Tibial nerve (tissue), 4 donors: ENCODE measurements at places on chromosomes 3 and 15. TPM values are rescaled to one million over a fixed set of nuclear protein-coding genes. Genes with fewer than 3 reads are reported as not detected.

DNA sequence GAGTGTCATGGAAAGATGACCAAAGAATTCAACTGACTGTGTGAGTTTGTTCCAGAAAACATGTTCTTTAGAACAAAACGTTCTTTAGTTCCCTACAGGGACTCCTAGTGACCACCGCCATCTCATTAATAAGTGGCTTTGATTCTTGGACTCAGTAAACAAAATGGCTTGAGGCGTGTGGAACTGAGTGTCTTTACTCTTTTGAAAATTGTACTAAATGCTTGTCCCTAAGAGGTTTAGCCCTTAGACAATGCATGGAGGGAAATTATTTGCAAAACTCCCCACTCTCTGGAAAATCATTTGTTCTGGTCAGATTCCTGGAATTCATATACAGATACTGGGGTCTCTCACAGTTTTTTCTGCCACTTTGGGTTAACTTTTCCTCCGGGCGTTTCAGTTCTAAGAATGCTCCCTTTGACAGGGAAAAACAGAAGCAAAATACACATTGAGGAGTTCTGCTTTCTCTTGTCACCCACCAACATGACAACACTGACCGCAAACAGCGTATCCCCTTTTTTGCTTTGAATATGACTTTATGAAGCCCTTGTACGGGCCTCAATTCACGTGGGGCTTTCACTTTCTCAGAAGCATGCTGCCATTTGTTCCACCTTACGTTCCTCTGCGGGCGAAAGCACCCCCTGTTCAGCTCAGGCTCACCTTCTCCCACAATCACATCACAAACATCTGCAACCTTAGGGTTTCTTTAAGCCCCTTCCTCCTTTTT is 15.3 kb upstream of the NRROS start:
- DNase-seq = no peak

- DNase-seq = no peak
Measured at GRCh38 chr15:97566961-97567360, 393.5 kb upstream of the ARRDC4 start.

- DNase-seq = no peak
Measured at GRCh38 chr3:41274944-41275668, 75.8 kb downstream of the CTNNB1 start.

DNA sequence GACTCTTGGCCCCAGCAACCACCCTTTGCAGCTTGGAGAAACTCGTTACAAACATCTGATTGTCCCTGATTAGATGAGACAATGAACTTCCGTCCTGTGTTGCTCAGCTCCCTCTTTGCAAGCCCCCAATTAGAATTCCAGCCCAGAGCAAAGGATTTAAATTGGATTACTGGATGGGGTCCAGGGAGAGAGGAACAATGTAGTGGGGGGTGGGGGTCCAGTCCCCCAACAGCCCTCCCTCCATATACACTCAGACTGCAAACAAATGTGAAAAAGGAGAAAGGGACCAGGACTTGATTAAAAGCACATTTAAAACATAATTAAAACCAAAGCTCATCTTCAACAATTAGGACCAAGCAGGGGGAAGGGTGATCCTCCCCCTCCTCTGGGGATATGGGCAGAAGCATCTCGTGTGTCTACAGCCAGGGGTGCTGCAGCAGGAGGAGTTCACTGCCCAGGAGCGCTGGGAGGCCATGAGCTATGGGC is 71.7 kb upstream of the TMEM115 start:
- DNase-seq = no peak

- no peak for DNase-seq
Measured at GRCh38 chr15:41483519-41483918, 10.2 kb upstream of the ITPKA start.

- no peak for DNase-seq
Measured at GRCh38 chr3:24498391-24498790, 3.7 kb upstream of the THRB start.

GRCh38 chr3:14329116-14329830 is 73.1 kb upstream of the SLC6A6 start:
- no peak for DNase-seq

GRCh38 chr3:14547693-14548092 is 7.6 kb upstream of the GRIP2 start:
- DNase-seq = no peak

DNA sequence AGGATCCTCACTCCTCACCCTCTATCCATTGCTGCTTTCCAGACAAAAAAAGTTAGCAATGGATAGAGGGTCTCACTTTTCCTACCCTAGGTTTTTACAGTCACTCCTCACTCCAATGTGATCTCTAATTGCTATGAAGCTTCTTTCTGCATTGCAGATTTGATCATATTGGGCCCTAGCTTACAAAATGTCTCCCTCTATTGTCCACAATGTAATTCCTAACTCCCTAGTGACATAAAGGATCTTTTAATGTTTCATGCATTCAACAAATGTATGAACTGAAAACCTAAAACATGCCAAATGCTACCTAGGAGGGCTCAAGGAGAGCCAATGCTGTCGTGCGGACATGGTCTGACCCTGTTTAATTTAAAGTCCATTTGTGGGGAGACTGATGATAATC is 234.8 kb downstream of the CADM2 start:
- DNase-seq = no peak

- DNase-seq = no peak
Measured at GRCh38 chr3:161177991-161178390, 43.1 kb upstream of the NMD3 start.

DNA sequence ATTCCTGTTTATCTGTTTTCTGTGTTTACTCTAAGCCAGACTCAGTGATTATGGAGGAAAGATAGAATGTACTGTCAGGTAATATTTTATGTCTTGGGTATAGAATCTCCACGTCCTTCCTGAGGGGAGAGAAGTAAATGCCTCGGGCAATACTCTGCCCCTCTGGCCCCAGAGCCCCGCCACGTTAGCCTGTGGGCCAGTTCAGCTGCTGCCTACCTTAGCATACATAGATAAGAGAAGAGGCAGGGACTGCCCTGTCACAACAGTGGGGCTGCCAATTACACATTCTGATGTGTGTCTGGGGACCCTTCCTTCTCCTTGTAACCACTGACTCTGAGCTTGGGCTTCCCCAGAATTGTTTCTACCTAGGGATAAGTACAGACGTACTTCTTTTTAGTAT is 347.7 kb upstream of the ATP11B start:
- DNase-seq = no peak

DNA sequence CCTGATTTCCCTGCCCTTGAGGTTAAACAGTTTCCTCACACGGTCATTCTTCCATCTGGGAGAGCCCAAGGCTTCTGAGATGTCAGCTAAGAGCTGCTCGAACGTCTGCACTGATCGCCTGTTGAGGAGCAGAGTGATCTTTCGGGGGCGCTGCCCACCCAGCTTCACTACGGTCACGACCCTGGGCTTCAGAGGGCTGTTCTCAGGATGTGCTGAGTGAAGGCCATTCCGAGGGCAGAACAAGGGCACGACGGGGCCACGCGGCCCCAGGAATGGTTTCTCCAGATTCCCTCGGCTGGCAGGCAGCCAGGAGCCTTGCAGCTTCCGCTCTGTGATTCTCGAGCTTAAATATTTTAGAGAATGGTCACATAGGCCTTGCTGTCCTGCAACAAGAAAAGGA is 25.7 kb downstream of the DCLK3 start:
- no peak for DNase-seq

DNA sequence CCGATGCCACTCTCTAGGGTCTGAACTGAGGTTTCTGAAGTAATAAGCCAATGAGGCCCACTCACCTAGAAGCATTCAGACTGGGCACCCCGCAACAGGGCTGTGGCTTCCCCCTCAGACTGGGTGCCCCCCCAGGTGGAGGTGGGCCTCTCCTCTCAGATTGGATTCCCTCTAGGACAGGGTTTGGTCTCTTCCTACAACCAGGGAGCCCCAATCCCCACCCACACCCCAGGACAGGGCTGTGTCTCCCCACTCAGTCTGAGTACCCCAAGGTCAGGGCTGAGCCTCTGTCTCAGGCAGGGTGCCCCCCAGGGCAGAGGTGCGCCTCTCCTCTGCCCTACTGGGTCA is 27.7 kb downstream of the PTH1R start:
- DNase-seq = no peak

- peak; percentile 67 for DNase-seq
Measured at GRCh38 chr3:124688581-124689454, 41.4 kb upstream of the UMPS start.

GRCh38 chr15:23686466-23687142 is 501 bp downstream of the NDN start:
- DNase-seq = no peak

DNA sequence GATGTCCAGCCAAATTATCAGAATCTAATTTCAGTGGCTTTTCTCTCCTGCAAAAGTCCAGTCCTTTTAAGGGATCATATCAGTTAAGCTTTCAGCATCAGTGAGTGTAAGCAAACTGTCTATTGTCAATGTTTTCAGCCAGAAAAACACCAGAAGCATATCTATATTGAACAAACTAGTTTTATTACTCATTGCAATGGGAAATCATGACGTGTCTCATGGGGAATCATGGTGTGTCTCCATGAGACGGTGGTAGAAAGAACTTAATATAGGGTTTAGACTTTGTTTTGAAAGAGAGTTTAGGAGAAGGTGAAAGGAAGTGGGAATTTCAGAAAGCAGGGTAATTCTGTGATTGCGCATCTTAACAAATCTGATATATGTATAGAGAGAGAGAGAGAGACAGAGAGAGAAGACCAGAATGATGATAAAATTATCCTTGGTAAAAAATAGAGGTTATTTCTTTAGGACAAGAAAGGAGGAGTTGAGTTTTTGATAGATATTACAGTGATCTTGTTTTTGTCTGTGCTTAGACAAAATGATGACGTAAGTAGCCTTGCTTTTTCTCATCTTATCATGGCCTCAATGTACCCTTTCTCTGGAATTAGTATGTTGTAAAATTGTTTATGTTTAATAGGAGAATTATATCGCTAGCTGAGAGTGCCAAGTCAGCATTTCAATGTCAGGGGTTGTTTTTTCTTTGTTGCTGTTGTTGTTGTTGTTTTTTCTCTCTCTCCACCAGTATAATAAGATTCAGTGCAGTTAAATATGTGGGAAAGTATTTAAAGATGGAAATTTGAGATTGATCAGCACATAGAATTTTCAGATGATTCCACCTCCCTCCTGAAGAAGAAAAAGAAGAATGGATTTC is 129.9 kb upstream of the OSTN start:
- no peak for DNase-seq

DNA sequence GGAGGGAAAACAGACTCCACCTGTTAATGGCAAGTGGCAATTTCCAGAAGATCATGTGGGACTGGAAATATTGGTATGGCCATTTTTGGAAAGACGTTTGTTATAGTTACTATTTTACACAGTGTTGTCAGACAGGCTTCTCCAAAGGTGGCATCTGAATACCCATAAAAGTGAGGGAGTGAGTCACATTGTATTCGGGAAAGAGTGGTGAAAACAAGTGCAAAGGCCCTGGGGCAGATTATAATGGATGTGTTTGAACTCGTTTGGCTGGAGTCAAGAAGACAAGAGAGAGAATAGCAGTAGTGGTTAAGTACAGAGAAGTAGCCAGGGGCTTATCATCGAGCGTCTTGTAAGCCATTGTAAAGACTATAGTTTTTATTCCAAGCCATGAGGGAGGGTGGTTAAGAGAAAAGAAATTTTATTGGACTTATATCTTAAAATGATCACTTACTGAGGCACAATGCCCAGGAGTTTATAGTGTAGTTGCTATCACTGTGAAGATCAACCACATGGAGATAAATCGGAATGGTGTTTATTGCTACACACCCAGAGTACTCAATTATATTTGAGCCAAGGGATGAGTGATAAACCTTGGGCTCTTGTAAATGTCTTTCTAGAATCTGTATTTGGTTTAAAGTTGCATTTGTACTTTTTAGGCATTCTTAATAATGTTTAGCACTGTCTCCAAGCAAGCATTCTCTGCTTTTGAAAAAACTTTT is 212.8 kb upstream of the KBTBD8 start:
- no peak for DNase-seq

- no peak for DNase-seq
Measured at GRCh38 chr15:52060501-52060900, 41.5 kb downstream of the MAPK6 start.

- no peak for DNase-seq
Measured at GRCh38 chr15:44542596-44542995, 5.6 kb downstream of the EIF3J start.

Gene C15orf61
- 8.0 TPM for total RNA-seq

Gene MOBP
- 0.87 TPM for total RNA-seq

Gene RPL39L
- 15.0 TPM for total RNA-seq

Gene CPN2
- total RNA-seq = not detected

Gene MKRN3
- total RNA-seq = not detected
